ENCODE measurements at places on chromosomes 1 and 21. TPM values are rescaled to one million over a fixed set of nuclear protein-coding genes. Genes with fewer than 3 reads are reported as not detected.

DNA sequence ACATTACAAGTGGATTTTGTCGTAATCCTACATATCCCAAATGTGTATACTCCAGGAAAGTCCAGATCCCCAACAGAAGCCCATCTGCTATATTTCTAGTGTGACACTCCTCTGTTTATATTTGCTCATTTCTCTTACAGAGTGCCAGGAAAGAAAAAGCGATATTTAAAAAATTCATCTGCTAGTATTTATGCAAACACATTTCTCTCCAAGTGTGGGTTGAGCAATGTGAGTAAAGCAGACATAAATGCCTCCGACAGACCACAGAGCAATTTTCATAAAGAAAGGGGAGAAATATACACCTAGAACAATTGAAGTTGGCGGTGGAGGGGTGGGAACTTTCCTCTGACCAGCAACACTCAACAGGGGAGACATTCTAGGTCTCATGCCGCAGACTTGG is 22.2 kb upstream of the RAP1A start:
- H3K36me3 ChIP-seq = no peaks in the 10 kb centered on the region
- H3K4me1 ChIP-seq = peaks cover 13% of the 10 kb centered on the region
- DNase-seq = no peak
- H3K27ac ChIP-seq = no peak overlapping the region
- H3K4me3 ChIP-seq = no peak overlapping the region

- H3K27me3 ChIP-seq = no peaks in the 10 kb centered on the region
- H3K27ac ChIP-seq = no peak overlapping the region
- peaks cover 53% of the 10 kb centered on the region for H3K36me3 ChIP-seq
- no peak overlapping the region for H3K4me3 ChIP-seq
- no peaks in the 10 kb centered on the region for H3K4me1 ChIP-seq
- DNase-seq = no peak
Observed at GRCh38 chr1:204124639-204125038, 27.2 kb downstream of the ETNK2 start.

SLC1A7 gene
- total RNA-seq = not detected

DNA sequence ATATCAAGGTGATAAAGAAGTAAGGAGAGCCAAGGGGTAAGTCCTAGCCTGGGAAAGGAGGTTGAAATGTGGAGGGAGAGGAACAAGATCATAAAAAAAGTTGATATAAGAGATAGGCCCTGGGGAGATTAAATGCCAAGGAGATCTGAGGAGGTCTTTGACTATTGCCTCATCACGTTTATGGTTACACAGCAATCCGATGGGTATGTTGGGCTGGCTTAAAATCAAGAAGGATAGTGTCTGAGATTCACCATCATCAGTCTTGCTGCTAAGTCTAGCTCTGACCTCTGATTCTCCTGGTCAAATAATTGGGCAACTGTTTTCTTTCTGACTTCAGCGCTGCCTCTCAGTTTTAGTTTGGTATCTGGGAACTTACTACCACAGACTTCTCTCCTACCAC is 416.3 kb downstream of the GPATCH2 start:
- no peaks in the 10 kb centered on the region for H3K27me3 ChIP-seq
- H3K4me1 ChIP-seq = no peaks in the 10 kb centered on the region
- no peak overlapping the region for H3K27ac ChIP-seq
- no peaks in the 10 kb centered on the region for H3K36me3 ChIP-seq
- H3K4me3 ChIP-seq = no peak overlapping the region

GRCh38 chr1:7150724-7151280 is 365.5 kb downstream of the CAMTA1 start:
- DNase-seq = no peak
- no peak overlapping the region for H3K27ac ChIP-seq
- H3K27me3 ChIP-seq = no peaks in the 10 kb centered on the region

NCMAP gene
- total RNA-seq = not detected

SYT11 gene
- 17.7 TPM for total RNA-seq

DNA sequence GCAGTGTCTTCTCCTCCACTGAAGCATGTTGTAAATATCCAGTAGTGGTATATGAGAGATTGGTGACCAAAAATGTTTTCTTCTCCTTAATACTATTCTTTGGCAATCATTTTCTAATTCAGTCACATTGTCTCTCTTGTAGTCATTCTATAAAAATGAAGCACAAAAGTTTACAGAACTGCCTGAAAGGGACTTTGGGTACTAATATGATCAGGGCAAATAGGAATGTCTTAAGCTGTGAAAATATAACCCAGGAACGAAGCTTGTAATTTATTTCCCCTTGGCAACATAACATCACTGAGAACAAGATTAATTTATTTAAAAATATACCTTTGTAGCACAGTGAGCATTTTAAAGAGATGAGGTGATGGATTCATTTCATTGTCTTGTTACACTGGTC is 4.9 kb downstream of the B3GALT2 start:
- H3K36me3 ChIP-seq = no peaks in the 10 kb centered on the region
- no peak for DNase-seq
- H3K4me3 ChIP-seq = no peak overlapping the region
- H3K27me3 ChIP-seq = no peaks in the 10 kb centered on the region

SLAMF8 gene
- 6.7 TPM for total RNA-seq
